ENCODE measurements at places on chromosomes 12 and 14.

DNA sequence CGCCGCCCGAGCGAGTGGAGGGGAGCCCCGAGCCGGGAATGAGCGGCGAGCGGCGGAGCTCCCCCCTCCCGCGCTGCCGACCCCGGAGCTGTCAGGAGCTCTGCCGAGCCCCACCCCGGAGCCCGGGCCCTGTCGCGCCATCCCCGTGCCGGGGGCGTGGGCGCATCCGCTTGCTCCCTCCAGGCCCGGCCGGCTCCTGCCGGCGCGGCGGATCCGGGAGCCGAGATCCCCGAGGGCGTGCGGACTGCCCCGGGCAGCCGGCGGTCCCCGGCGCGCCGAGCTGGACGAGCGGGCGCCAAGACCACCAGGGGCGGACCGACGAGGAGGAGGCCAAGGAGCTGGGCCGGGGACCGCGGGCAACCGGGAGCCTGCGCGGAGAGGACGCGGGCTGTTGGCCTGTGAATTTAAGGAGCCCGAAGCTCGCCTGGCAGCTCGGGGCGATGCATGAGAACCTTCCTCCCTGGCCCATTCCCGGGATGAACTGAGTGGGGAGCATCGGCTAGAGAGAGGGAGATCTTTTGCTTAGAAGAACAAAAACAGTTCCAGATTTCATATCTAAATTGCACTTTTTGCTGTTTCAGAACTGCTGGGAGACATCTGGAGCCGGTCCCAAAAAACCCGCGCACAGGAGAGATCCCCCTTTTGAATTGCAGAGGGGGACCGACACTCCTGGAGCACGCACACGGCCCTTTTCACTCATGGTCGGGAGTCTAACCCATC is 2.0 kb downstream of the PTHLH start:
- DNase-seq, result no peak

DNA sequence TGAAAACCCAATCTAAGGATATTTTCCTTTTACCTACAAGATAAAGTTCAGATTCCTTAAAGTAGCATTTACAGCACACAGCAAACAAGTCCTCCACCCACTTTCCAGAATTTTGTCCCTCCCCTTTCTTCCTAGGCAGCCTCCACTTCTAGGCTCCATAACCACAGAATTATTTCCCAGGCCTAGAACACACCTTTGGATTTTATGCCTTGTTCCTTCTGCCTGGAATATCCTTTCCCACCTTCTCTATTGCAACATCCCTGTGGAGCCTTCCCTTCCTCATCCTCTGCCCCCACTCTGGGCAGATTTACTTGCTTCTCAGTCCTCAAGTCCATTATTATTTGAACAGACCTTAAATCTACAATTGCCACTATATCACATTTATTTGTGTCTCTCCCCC is 2.1 kb upstream of the TSPAN8 start:
- no peak for DNase-seq

- no peak for DNase-seq
Observed at GRCh38 chr12:106980944-106981343, 6.0 kb downstream of the MTERF2 start.

DNA sequence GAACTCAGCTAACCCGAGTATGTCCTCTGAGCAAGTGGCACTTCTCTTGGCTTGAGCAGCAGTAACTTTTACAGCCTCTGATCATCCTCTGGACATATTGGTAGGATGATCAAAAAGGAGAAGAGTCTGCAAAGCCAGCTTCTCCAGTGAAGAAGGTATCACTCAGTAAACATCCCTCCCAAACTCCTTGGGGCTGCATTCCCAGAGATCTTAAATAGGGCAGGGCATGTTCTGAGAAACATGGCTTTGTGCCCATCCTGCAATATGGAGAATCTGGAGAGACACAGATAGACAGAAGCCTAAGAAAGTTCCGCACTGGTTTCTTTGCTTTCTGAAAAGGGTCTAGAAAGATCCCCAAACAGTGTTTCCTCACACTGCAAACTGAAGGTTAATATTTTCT is 65.4 kb downstream of the RBM19 start:
- DNase-seq, result no peak

- no peak for DNase-seq
Observed at GRCh38 chr12:6818222-6818621, 3.4 kb upstream of the GPR162 start.

Data from stromal cell of bone marrow (primary cell).